T-cell (primary cell): ENCODE measurements at places on chromosomes 3 and 15.
A peak's percentile ranks its signal among the peaks of the same experiment; 100 is the strongest.

DNA sequence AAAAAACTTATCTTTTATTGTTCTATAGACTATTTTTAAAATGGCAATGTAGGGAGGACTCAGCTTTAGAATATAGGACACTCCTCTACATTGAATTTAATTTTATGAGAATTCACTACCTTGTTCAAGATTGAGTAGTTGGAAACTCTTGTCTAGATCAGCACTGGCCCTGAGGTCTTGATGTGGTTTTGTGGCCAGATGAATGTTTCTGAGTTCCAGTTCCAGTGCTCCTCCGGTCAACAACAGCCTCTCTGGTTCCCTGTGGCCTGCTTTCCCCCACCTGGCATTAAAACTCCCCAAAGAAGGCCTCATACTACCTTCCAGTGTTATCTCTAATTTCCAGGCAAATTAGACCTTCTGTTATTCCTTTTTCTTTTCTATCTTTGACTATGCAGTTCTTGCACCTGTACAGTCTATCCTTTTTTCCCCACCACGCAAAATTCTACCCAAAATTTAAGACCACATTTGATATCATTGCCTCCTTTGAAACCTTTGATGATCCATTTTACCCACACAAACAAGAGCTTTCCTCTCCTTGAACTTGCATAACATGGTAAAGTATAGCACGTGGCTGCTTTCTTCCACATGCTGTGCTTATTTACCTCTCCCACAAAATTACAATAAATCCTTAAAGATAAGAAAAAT, 9.6 kb upstream of the ANP32A start:
- DNase-seq = no peak

GRCh38 chr15:67144609-67145311, 79.4 kb downstream of the SMAD3 start:
- DNase-seq = no peak

- no peak for DNase-seq
These were observed 67.4 kb downstream of the ATP10A start for GRCh38 chr15:25795712-25796111.

DNA sequence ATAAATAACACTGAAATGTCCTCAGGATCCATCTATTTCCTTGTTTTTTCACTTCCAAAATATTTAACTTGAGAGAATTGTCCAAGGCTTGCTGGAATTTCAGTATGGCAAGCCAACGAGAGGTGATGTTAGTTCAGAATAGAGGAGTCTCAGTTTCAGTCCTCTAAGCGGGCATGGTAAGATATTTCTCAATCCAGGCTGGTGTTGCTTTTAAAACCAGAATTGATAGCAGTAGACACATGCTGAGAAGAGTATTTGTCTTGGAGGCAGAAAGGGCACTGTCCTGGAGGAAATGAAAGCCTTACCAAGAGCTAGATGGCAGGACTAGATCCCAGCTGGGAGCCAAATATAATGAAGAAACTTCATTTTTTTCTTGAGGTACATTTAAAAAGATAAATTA, 23.1 kb downstream of the PHLDB2 start:
- no peak for DNase-seq

GRCh38 chr3:27729325-27729724, 7.2 kb upstream of the EOMES start:
- DNase-seq = no peak

- DNase-seq = peak; percentile 60
These were observed 86.9 kb upstream of the RASGRP1 start for GRCh38 chr15:38651328-38652038.

DNA sequence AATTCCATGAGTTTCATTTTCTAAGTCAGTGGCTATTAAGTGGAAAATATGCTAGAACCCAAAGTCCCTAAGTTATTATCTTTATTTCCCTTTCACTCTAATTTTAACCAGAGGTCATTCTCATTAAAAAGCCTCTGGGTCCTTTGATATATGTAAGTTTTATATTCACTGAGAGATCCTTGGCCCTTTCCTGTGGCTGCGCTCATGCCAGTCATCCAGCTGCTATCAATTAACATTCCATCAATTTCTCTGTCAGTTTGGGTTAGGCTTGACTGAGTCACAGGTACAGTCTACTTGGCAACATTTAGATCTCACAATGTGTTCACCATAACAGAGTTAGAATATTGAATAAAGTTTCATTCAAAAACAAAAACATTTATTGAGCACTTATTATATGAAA, 58.0 kb upstream of the FBN1 start:
- no peak for DNase-seq

DNA sequence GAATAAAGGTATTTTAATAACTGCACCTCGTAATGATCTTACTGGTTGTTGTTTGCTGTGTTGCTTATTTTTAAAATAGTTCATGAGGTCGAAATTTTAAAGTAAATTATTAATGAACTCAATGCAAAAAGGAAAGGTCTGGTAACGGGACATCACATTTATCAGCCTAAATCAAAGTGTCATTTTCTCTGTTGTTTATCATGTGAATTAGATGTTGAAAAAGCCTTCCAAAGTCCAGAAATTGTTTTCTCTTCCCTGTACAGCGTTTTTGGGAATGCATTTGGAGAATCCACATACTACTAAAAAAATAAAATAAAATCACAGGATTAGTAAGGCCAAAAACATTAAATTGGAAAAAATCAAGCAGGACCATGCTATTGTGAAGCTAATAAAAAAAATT, 339.2 kb upstream of the NECTIN3 start:
- DNase-seq = no peak

- no peak for DNase-seq
These were observed 75.0 kb downstream of the PEX5L start for GRCh38 chr3:179961703-179962078.

- DNase-seq = no peak
These were observed 252.0 kb downstream of the CACNA2D3 start for GRCh38 chr3:54374214-54374852.

GRCh38 chr3:175659670-175660350, 800.7 kb downstream of the NAALADL2 start:
- no peak for DNase-seq

DNA sequence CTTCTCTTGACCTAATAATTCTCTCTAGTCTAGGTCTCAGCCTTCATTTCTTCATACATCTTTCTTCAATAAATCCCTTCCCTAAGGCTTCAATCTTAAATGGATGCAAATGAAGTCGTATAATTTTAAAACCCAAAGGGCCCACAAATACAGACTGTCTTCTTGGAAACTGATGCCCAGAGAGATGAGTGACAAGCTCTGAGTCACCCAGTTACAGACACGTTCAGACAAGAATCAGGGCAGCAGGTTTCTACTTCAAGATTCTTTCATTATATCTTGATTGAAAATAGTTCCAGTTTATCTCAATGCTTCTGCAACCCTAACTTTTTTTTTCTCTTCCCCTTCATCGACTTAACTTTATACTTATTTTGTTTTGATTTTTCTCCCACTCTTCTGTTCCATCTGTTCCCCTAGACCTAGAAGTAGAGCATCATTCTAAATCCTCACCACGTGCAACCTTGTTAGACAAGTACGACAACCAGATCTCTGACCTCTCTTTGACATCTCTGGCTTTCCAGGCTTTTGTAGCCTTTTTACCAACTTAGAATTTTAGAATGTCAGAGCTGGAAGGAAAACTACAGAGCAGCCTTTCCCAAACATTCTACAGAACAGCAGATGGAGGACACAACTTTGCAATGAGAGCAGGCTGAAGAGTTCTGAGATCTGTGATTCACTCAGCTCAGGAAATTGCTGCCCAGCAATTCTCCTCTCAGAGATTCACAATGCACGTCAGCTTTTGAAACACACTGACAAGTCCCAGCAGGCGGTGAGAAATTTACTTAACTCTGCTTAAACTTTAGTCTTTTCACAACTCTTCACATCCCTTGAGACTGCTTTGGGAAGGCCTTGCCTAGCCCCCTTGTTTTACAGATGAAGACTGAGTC, 25.3 kb downstream of the NCEH1 start:
- no peak for DNase-seq

DNA sequence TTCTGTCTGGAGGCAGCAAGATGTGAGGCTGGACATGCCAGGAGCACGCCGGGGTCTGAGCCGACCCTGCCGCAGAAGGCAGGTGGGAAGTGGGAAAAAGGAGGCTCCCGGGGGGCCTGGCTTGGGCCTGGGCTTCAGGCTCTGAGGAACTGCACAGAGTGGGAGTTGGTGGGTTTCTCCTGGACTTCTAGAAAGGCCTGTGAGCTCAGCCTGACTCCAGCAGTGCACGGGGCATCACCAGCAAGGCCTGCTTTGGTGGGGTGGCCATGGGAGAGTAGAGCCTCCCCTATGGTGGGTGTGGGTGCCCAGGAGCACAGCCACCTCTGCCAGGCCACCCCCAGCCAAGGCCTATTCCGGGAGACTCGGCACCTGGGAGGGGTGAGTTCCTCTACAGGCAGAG, 18.1 kb upstream of the SLC41A3 start:
- DNase-seq = no peak

DNA sequence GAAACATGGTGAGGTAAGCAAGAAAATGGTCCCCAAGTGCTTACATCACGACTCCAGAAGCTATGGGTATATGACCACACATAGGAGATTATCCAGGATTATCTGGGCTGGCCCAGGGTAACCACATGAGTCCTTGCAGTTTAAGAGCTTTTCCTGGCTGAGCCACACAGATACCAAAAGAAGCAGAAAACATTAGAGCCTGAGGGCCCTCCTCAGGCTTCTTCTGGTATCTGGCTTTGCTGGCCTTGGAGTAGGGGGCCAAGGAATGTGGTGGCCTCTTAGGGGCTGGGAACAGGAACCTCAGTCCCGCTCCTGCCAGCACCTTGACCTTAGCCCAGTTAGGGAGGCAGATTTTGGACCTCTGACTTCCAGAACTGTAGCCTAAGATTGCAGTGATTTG, 259.1 kb downstream of the KCNMB2 start:
- no peak for DNase-seq

GRCh38 chr15:65333856-65334255, 29.4 kb downstream of the RNU5B-1 start:
- DNase-seq = no peak

GRCh38 chr3:72448858-72449257, 399.4 kb downstream of the SHQ1 start:
- no peak for DNase-seq

GRCh38 chr15:69035205-69035917, 20.9 kb downstream of the NOX5 start:
- no peak for DNase-seq

DNA sequence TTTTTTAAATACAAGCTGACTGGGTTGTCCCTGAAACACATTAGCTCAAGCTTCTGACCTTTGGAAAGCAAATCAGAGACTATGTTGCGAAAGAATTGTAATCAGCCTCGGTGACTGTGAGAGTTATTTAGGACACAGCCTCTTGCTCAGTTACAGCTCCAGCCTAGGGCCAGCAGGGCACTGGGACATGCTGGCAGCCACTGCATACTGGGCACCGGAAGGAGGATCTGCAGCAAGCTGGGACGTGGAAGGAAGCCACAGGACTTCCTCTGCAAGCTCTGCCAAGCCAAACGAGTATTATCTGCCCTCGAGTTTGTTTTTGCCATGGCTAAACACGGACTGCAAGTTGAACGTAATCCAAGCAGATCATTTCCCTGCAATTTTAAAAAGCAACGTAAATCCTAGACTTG, 24.4 kb upstream of the COPG1 start:
- peak; percentile 15 for DNase-seq

DNA sequence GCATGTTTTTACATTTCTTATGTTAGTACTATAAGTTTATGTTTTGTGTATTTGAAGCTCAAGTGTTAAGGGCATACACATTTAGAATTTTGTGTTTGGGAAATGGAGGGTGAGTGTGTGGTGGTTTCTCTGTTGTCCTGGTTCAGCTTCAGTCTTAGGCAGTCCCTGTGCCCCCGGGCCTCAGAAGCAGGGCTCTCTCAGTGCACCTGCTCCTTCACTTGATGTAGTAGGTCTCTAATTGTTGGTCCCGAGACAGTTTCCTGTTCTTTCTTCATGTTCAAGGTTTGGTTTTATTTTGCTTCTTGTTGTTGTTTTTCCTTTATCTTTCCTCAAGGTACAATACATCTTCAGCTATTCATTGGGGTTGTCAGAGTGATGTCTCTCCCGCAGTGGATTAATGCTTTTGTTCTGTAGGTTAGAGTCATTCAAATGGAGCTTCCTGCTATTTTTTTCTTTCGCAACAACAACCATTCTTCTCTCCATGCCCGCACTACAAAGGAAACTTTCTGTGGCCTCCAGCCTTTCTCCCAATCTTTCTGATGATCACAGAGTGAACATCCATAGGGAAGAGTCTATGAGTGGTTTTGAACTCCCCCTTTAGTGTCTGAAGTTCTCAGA, 177.8 kb upstream of the GOLGA6L4 start:
- no peak for DNase-seq

GRCh38 chr3:126478581-126479310, 3.1 kb upstream of the ZXDC start:
- no peak for DNase-seq

- no peak for DNase-seq
These were observed 190.7 kb upstream of the CNTN6 start for GRCh38 chr3:901953-902778.

- no peak for DNase-seq
These were observed 26.2 kb downstream of the RBPMS2 start for GRCh38 chr15:64749167-64749566.

DNA sequence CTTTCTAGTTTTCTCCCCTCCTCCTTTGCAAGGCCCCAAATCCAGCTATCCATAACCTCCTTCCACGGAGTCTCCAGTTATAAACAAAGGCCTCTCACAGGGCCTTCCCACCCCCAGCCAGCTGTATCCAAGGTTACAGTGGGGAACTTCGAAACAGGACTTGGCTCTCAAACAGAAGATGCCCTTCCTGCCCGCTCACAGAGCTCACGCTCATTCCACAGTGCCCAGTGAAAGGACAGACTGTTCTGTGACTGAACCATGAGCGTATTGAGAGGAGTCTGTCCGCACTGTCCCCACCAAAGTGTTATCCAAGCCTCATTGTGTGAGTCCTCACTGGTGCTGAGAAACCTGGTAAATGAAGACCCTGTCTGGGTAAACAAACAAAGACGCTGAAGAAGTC, 35.4 kb downstream of the ARHGAP31 start:
- DNase-seq = no peak

GRCh38 chr15:61879219-61879618, 181.0 kb downstream of the VPS13C start:
- DNase-seq = no peak

- no peak for DNase-seq
These were observed 9.7 kb downstream of the RTP4 start for GRCh38 chr3:187377842-187378241.

GRCh38 chr3:136070334-136070733, 104.8 kb downstream of the PPP2R3A start:
- no peak for DNase-seq

DNA sequence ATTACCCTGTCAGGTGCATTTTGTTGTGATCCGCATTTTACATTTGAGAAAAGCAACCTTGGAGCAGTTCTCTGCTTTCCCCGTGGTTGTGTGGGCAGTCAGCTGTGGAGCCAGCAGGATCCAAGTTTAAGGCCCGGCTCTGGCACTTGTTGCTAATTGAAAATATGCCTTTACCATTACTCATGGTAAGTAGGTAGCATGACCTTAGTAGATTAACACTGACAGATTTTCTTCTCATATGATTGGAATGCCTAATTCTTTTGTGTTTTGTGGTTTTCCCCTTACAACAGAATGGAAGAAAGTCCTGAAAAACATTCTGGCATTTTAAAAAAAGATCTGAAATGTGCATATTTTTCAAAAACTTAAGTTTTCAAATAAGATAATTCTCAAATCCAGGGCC, 246.5 kb upstream of the LRRN1 start:
- DNase-seq = no peak
